ENCODE measurements at places on chromosomes 3 and 15.

- no peak for DNase-seq
Measured at GRCh38 chr15:75732177-75732808, 19.6 kb upstream of the CSPG4 start.

DNA sequence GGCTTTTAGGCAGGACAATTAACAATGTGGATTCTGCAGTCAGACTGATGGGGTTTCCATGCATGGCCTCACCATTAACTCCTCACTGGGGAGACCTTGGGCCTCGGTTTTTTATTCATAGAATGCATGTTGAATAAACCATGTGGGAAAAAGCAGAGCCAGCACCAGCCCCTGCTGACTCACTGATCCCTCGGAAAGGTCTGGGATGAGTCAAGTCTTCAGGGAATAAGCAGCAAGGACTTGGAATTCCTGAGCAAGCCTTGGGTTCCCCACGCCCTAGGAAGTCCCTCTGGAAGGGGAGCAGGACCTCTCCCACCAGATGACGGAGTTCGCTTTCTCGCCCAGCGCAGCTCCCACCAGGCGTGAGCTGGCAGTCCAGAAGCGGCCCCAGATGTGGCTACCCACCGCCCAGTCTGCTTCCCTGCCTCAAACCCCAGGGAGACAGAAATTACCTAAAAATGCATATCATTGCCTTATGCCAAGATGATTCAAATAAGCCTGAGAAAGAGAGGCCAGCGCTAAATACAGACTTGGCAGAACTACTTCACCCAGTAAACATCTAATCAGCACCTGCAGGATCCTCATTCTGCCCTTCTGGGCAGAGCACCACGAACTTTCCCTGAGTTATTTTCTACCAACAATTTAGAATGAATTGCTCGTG lies 45.4 kb downstream of the BTD start:
- no peak for DNase-seq

DNA sequence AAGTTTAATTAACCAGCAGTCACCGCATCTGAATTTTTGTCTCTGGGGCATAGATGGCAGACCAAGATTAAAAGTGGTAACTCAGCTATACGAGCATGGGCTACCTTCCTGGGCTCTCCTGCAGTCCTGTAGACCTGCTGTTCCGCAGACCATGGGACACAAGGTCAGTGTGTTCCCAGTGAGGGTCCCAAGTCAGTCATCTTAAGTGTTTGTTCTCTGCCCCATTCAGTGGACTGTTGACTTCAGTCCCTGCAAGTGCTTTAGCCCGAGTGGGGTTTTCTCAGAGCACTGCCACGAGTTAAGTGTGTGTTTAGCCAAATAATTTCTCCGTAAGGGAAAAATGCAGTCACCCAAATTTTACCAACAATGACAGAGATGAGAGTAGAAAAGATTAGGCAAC lies 4.9 kb upstream of the EXOG start:
- DNase-seq, result no peak

DNA sequence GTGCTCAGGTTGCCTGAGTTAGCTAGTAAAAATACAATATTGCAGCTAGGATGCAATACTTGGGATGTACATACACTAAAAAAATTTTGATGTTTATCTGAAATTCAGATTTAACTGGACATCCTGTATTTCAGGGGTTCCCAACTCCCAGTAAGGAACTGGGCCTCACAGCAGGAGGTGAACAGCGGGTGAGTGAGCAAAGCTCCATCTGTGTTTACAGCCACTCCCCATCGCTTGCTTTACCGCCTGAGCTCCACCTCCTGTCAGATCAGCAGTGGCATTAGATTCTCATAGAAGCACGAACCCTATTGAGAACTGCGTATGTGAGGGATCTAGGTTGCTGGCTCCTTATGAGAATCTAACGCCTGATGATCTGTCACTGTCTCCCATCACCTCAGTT lies 285.1 kb upstream of the PROK2 start:
- DNase-seq, result no peak

DNA sequence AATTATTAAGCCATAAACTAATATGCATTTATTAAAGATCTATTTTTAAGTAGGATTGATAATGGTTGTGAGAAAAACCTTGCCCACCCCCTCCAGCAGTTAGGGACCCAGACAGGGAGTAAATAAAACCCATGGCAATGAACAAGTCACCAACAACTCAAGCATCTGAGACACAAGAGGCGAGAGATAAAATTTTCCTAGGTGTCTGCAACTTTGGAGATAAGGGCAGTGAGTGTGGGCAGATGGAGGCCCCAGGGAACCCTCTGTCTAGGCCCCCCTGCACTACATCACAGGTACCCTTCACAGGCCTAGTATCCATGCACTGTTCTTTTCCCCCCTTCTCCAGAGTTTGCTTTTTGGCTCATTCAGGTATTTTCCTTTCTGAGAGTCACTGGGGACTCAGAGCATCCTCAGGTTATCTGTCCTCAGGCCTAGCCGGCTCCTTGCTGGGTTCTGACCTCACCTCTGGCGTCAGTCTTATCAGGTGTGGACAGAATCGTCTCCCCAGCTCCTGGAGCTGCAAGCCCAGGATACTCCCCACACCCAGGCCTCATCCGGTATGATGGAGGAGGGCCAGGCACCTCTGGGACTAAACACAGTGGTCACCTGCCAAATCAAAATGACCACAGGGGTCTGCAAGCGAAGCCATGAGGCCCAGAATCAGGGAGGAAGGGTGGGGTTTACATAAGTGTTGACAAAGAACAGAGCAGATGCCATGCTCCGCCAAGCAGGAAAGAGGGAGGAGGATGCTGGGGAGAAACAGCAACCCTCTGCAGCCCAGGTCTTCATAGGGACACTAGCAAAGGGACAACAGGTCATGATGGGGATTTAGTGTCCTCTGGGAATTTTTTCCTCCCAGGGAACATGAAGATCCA lies 50.4 kb downstream of the CCNL1 start:
- DNase-seq, result no peak

GRCh38 chr3:11197484-11197883 lies 43.2 kb downstream of the HRH1 start:
- DNase-seq, result no peak

DNA sequence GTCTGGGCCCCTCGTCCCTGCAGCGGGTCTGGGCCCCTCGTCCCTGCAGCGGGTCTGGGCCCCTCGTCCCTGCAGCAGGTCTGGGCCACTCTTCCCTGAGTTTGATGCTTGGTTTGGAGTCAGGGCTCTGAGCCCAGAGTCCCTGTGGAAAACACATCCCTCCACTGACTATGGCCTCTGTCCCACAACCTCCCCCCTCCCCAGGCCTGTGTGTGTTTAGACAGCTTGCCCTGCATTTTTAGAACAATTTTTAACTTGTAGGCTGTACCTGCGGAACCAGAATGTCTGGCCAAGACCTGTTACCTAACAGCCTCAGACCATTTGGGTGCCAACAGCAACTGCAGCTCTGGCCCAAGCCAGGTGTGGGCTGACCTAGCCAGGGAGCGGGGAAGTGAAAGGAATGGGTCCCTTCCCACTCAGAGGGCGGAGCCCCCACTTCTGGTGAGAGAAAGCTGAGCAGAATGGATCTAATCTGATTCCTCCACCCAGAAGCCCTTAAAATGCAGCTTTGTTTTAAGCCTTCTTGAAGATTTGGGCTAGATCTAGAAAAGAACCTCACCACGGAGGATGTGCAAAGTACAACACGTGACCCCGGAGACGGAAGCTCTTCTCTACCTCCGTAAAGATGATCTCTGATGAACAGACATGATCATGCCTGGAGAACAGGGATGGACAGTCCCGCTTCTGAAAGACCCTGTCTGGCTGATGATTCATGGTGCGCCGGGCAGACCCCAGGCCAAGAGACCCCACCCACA lies 60.5 kb upstream of the TFRC start:
- DNase-seq, result no peak

DNA sequence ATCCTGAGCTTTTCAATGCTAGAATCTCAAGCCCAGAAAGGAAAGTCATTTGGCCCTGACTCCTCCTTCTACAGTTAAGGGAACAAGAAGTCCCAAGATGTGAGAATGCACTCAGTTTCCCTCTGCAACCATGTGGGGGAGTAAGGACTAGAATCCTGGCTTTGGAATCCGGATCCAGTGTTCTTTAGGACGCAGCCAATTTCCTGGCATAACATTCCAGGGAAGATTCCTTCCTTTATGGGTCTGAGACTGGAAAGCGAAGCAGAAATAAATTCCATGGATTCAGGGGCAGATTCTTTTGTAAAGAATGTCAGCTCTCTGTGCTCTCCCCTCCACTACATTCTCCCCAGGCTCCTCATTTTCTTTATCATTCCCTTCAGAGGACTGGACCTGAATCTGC lies 151.8 kb upstream of the SOX14 start:
- DNase-seq, result no peak
